SK-N-SH treated with all-trans-retinoic acid at 6 μM for 48 hours (cell line): ENCODE measurements at places on chromosomes 16 and 17.

DNA sequence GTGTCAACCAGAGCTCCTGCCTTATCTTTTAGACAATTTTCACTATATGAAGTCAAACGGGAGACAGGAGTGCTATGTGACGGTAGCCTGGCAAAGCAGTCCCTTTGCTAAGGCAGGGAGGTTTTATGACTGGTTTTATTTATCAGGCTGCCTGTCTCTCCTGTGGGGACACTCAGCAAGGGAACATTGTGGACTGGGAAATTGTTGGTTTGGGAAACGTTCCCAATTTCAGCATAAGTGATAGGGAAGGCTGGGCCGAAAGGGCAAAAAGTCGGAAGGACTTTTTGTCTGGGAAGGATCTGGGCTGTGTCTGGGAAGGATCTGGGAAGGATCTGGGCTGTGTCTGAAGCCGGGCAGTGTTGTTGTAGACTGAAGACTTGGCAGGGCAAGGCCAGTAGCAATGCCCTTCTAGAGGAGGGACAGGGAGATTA is 211.2 kb downstream of the PARN start:
- ATAC-seq, result no peak

DNA sequence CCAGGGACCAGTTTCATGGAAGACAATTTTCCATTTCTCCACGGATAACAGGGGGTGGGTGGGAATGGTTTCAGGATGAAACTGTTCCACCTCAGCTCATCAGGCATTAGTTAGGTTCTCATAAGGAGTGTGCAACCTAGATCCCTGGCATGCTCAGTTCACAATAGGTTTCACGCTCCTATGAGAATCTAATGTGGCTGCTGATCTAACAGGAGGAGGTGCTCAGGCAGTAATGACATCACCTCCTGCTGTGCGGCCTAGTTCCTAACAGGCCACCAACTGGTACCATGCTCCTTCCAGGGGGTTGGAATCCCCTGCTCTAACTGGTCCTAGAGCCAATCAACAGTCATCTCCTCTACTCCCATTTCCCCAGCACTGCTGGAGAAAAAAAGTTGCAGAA is 19.9 kb downstream of the TEX14 start:
- no peak for ATAC-seq

GRCh38 chr16:89140981-89141883 is 30.3 kb upstream of the CDH15 start:
- no peak for ATAC-seq

GRCh38 chr16:14321542-14321941 is 250.4 kb downstream of the MRTFB start:
- no peak; the same call in 2 of the 3 replicates for ATAC-seq

DNA sequence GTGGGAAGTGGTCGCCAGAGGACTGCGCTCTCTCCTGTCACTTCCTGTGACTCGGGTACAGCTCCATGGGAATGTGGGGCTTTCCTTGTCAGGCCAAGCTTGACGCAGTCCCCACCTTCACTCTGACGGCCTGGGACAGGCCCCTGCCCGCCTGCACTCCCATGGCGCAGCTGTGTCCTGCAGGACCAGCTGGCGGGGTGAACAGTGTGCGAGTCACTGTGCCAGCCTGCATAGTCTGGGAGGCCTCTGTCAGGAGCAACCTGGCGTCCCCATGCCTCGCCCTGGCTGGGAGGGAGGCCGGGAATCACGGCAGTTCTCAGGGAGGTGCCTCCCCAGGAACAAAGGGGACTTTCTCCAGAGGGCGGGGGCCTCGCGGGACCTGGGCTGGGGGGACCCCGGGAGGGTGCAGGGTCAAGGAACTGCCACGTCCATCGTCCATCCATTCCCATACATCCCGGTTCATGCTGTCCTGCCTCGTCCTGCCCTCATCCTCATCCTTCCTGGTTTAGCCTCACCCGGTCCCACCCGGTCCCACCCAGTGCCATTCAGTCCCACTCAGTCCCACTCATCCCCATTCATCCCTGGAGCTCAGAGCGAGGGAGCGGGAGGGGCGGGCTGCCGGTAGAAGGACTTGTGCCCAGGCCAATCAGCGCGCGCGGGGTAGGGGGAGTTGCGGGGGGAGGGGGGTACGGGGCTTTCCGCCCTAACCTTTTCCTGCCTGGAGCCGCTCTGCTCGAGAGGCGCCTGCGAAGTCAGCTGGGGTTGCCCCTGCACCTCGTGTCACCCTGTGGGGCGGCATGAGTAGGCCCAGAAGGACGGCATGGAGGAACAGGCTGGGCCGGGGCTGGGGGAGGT is 13.4 kb downstream of the FLYWCH1 start:
- ATAC-seq, result no peak

DNA sequence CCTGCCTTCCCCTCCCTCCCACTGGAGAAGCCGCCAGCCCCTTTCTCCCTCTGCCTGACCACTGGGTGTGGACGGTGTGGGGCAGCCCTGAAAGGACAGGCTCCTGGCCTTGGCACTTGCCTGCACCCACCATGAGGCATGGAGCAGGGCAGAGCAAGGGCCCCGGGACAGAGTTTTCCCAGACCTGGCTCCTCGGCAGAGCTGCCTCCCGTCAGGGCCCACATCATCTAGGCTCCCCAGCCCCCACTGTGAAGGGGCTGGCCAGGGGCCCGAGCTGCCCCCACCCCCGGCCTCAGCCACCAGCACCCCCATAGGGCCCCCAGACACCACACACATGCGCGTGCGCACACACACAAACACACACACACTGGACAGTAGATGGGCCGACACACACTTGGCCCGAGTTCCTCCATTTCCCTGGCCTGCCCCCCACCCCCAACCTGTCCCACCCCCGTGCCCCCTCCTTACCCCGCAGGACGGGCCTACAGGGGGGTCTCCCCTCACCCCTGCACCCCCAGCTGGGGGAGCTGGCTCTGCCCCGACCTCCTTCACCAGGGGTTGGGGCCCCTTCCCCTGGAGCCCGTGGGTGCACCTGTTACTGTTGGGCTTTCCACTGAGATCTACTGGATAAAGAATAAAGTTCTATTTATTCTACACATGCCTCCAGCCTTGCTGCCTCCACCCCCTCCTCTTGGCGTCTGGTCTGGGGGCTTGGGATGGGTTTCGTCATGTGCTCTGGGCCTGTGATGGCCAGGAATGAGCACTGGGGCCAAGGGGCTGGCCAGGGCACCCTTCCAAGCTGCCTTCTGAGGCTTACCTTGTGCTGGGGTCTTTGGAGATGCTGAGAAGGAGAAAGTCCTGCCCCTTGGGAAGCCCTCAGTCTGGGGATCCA is 7.3 kb downstream of the GJD3 start:
- no peak for ATAC-seq

- ATAC-seq, result peak; percentile 76
Measured at GRCh38 chr17:70564006-70564620, 394.8 kb downstream of the KCNJ2 start.

DNA sequence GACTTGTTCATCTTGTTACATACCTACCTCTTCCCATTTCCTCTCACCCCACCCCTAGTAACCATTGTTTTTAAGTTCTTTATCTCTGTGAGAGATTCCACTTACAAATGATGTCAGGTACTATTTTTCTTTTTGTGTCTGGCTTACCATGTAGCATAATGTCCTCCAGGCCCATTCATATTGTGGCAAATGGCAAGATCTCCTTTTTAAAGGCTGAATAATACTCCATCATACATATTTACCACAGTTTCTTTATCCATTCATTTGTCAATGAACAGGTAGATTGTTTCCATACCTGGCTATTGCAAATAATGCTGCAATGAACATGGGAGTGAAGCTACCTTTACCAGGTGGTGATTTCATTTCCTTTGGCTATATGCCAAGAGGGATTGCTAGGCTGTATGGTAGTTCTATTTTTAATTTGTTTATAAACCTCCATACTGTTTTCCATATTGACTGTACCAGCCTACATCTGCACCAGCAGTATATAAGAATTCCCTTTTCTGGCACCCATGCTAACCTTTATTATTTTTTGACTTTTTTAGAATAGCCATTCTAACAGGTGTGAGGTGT is 53.9 kb downstream of the NSRP1 start:
- no peak for ATAC-seq

DNA sequence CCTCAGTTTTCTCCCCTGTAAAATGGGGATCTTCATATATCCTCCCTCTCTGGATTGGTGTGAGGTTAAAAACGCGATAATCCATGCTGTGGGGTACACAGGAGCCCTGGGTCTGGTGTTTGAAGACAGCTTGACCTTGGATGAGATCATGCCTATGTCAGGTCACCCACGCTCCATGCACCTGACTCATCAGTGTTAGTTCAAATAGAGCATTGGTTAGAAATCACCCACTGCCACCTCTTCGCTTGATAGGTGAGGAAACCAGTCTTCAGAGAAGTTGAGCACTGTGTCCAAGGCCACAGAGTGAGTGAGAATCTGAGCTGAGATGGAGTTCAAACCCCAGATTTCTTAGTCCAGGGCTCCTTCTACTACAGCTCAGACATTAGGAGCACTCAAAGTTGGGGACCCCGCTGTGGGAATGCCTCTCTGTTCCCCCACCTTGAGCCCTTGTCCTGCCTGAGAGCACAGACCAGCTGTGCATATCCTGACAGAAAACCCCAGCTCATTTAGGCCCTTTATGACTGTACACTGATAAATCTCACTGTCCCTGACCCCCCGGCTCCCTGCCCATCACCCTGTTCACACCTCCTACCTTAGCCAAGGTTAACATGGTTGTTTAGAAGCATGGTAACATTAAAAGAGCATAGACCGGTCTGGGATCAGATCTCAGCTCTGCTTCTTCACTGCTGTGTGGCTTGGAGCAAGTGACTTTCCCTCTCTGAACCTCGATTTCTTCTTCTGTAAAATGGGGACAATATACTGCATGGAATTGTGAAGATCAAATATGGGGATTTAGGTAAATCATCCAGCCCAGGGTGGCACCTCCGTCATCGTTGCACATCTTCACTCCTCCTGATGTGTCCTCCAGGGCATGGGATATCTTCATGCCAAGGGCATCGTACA is 22.4 kb upstream of the LGALS9 start:
- no peak for ATAC-seq

DNA sequence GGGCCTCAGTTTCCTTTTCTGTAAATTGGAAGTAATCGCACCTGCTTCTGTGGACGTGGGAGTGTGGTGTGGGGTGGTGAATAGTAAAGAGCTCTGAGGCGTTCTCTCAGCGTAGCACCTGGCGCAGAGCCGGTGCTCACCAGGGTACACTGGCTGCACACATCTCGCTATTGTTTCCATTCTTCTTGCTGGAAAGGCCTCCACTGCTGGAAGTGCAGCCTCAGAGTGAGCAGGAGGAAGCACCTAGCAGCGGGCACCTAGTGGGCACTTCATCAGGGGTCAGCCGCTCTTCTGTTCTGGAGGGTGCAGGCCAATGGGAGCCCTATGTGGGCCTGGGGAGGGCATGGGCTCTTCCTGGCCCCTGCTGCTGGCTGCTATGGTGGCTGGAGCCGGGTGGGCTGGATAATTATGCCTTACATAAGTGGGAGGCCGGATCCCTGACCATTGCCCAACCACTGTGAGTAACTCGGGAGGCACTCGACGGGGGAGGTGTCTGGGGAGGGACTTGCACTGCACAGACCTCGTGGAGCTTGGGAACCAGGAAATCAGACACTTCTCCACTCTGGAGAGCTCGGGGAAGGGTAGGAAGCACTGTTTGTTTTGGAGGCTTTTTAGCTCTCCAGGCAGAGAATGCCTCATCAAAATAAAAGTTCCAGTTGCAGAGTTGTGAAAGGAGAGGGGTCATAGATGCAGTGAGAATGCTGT is 1.7 kb downstream of the MAP2K3 start:
- ATAC-seq, result peak; percentile 63

- no peak for ATAC-seq
Measured at GRCh38 chr16:1906846-1907165, 11.4 kb downstream of the HS3ST6 start.

DNA sequence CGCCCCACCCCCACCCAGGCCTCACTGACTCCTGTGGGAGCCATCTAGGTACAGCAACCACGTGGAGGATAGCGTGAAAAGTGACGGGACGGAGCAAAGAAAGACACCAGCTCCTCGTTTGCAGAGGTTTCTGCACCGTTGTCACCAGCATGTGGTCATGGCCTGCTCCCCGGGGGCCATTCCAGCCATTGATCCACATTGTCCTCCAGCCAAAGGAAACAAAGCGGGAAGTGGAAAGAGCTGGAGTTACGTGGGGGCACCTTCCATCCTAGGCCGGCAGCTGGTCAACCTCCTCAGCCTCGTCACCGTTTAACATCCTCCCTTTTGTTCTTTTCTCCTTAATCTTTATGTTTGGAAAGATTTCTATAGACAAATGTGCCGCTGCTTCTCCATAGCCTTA is 153.7 kb downstream of the RPTOR start:
- ATAC-seq, result no peak

GRCh38 chr17:41539071-41539492 is 11.0 kb upstream of the KRT19 start:
- ATAC-seq, result peak; percentile 75

DNA sequence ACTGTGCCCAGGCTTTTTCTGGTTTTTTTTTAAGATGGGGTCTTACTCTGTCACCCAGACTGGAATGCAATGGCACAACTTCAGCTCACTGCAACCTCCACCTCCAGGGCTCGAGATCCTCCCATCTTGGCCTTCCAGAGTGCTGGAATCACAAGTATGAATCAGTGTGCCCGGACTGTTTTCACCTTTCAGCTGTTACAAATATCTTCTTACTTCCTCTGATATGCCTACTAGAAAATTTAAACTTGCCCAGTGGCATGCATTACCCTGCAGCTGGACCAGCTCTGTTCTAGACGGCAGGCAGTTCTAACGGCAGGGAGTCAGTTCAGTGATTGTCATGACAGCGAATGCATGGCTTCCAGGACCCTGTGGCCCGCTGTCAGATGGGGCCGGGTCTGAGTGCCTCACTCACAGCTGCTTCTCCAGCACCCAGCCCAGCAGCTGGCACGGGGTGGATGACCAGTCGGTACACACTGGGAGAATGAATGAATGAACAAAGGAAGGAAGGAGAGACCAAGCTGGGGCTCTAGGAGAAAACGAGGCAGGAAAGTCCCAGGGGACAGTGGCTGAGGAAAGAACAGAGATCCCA is 28.0 kb upstream of the LITAF start:
- ATAC-seq, result peak; percentile 34; the same call in 2 of the 3 replicates

GRCh38 chr17:27296428-27296979 is 2.6 kb downstream of the WSB1 start:
- ATAC-seq, result peak; percentile 27

DNA sequence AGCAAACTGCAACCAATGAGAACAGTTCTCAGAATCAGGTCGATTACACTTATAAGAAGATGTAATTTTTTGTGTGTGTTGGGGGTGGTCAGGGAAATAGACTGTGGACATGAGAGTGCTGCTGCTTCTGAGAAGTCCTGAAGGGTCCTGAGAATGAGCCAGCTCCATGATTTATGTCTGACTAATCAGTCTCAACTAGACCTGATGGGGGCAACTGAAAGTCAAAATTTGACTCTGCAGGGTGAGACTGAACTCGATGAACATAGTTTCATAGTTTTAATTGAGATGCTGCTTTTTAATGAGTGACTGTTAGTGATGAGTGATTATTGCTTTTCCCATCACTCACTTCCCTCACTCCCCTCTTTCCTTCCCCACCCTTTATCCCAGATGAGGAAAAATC is 37.3 kb downstream of the SMARCE1 start:
- no peak for ATAC-seq
